ENCODE measurements at places on chromosomes 16 and 17.
A peak's percentile ranks its signal among the peaks of the same experiment; 100 is the strongest.

DNA sequence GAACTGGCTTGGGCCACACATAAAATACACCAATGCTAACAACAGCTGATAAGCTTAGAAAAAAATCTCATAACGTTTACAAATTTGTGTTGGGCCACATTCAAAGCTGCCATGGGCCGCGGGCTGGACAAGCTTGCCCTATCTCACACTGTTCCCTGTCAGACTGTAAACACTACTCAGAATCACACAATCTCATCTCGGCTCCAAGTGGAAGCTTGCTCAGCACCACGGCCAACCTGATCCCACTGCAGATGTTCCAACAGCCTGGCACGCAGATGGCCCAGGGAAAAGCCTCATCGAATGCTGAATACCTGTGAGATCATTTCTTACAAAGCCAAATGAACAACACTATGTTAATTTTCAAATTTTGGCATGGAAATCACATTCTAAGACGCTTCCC lies 125.8 kb downstream of the ANKRD11 start:
- peaks cover 70% of the 10 kb centered on the region for H3K4me1 ChIP-seq
- no peak overlapping the region for H3K27ac ChIP-seq
- H3K27me3 ChIP-seq: no peaks in the 10 kb centered on the region
- DNase-seq: no peak

- peak overlapping the region; percentile 93 for H3K4me3 ChIP-seq
- no peak for DNase-seq
- no peaks in the 10 kb centered on the region for H3K27me3 ChIP-seq
- H3K27ac ChIP-seq: peak overlapping the region; percentile 59
- peaks cover 28% of the 10 kb centered on the region for H3K4me1 ChIP-seq
These were observed 2.7 kb downstream of the MSL1 start for GRCh38 chr17:40124279-40125141.

DNA sequence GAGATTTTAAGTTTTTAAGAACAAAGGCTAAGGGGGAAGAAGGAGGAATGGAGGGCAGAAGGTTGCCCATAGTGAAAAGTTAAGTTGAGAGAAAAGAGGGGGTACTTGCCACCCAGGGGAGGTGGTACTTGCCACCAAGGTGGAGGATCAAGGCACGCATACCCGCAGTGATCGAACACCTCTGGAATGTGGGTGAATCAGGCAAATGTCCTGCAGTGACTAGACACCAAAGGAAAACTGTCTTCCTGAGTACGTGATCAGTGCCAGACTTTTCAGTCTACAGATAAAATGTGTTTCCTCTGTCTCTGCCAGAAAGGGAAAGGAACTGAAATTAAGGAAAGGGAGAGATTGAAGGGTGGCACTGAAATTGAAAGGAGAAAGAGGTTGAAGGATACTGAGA lies 2285.3 kb downstream of the TP53TG3F start:
- no peak for DNase-seq
- H3K27ac ChIP-seq: no peak overlapping the region
- no peaks in the 10 kb centered on the region for H3K4me1 ChIP-seq
- H3K27me3 ChIP-seq: no peaks in the 10 kb centered on the region

GRCh38 chr16:10500582-10500981 lies 79.8 kb downstream of the EMP2 start:
- no peaks in the 10 kb centered on the region for H3K36me3 ChIP-seq
- no peaks in the 10 kb centered on the region for H3K4me1 ChIP-seq
- no peaks in the 10 kb centered on the region for H3K27me3 ChIP-seq
- H3K4me3 ChIP-seq: no peak overlapping the region

GRCh38 chr16:49116873-49117272 lies 164.8 kb downstream of the CBLN1 start:
- DNase-seq: no peak
- H3K27ac ChIP-seq: no peak overlapping the region
- no peaks in the 10 kb centered on the region for H3K4me1 ChIP-seq
- no peaks in the 10 kb centered on the region for H3K36me3 ChIP-seq
- no peak overlapping the region for H3K4me3 ChIP-seq

- H3K36me3 ChIP-seq: no peaks in the 10 kb centered on the region
- no peak overlapping the region for H3K4me3 ChIP-seq
These were observed 26.3 kb upstream of the PLLP start for GRCh38 chr16:57310801-57311200.

DNA sequence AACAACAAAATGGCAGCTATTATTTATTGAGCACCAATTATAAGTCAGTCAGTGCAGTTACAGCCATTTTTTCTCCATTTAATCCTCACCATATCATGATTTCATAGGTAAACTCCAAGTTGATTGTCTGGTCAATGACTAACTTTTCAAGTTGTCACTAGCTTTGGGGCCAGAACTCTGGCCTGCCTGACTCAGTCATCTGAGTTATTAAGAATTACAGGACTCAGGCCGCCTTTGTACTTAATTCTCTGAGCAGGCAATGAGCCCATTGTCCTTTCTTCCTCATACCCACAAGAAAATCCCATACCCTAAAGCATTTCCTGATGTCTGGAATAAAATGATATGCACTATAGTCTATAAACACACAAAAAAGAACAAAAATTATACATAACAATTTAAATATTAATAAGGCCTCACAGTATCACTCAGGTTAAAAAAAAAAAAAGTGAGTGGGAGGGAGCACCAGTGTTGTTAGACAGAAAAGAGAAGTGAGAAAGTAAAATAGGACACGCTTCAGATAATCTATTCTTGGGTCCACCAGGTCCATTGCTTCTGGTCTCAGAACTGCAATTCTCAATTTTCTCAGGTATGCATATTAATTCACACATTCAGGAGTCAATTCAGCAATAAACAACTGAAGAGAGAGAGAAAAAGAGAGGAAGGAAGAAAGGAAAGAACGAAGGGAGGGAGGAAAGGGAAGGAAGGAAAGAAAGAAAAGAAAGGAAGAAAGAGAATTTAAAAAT lies 70.2 kb downstream of the SPAG9 start:
- H3K4me3 ChIP-seq: no peak overlapping the region
- H3K4me1 ChIP-seq: peaks cover 3% of the 10 kb centered on the region
- no peaks in the 10 kb centered on the region for H3K27me3 ChIP-seq
- no peaks in the 10 kb centered on the region for H3K36me3 ChIP-seq
- DNase-seq: no peak

GRCh38 chr17:73588891-73589290 lies 55.4 kb downstream of the SDK2 start:
- peaks cover 57% of the 10 kb centered on the region for H3K4me1 ChIP-seq
- no peaks in the 10 kb centered on the region for H3K27me3 ChIP-seq
- H3K4me3 ChIP-seq: no peak overlapping the region
- DNase-seq: no peak
- H3K27ac ChIP-seq: peak overlapping the region; percentile 81

DNA sequence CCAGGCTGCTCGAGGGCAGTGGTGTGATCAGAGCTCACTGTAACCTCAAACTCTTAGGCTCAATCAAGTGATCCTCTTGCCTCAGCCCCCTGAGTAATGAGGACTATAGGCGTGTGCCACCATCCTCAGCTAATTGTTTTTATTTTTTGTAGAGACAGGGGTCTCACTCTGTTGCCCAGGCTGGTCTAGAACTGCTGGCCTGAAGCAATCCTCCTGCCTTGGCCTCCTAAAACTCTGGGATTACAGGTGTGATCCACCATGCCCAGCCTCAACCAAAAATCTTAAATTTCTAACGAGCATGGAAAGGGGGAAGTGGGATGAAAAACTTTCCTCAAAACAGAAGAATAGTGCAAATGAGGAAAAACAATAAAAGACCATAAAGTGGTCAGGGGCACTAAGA lies 92.8 kb downstream of the CDC27 start:
- DNase-seq: no peak
- peaks cover 21% of the 10 kb centered on the region for H3K36me3 ChIP-seq
- no peak overlapping the region for H3K4me3 ChIP-seq
- peaks cover 17% of the 10 kb centered on the region for H3K4me1 ChIP-seq
- H3K27me3 ChIP-seq: no peaks in the 10 kb centered on the region

DNA sequence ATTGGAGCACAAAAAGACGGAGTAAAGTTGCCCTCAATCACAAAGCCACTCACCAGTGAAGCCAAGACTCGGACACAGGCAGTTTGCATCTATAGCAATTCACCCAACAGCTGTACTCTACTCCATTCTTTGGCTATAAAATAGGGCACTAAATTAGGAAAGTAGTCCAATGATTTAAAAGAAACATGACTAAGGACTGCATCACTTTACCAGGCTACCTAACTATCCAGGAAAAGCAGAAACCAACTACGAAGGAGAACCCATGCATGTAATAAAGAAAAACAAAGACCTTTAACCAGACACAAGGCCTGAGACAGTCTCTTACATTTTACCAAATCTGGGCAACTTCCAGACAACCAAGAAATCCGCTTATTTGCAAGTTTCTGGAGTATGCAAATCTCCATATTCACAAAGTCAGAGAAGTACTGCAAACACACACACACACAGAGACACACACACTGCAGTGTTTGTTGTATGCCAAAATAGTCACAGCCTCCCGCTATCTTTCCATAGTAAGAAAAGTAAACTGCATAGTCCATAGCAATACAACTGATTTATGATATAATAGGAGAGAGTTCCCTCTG lies 59.8 kb downstream of the CDH11 start:
- no peak overlapping the region for H3K27ac ChIP-seq
- no peaks in the 10 kb centered on the region for H3K36me3 ChIP-seq
- no peak for DNase-seq
- H3K4me1 ChIP-seq: no peaks in the 10 kb centered on the region
- no peak overlapping the region for H3K4me3 ChIP-seq

DNA sequence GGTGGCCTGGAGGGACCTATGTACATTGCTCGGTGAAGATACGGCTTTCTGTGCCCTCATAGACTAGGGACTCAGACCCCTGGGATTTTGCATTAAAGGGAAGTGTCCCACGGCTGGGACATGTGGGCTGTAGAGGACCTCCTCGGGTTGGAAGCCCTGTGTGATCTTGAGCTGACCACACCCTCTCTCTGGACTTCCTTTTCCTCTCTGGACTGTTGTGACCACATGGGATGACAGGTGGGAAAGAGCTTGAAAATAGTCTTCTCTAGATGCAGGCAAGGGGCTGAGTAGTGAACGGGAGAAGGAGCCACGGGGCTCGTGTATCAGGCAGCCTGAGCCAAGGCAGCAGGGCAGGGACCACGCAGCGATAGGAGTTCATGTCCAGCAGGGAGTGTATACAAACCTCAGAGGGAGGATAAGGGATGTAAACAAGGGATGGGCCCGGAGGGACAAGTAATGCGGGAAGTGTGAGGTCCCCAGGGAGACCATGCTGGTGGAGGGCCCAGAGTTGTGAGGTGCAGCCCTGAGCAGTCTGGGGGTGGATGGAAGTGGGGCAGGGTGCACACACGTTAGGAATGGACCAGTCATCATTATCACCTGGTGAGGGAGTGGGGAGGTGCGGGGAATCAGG lies 4.5 kb upstream of the SLC4A1 start:
- peaks cover 2% of the 10 kb centered on the region for H3K27me3 ChIP-seq
- H3K4me3 ChIP-seq: no peak overlapping the region
- H3K36me3 ChIP-seq: no peaks in the 10 kb centered on the region
- no peak overlapping the region for H3K27ac ChIP-seq

- H3K27ac ChIP-seq: no peak overlapping the region
- H3K36me3 ChIP-seq: peaks cover 8% of the 10 kb centered on the region
- H3K4me3 ChIP-seq: no peak overlapping the region
These were observed 23.6 kb downstream of the SCPEP1 start for GRCh38 chr17:57001541-57001940.

GRCh38 chr16:2370721-2371120 lies 30.2 kb upstream of the ABCA3 start:
- H3K27ac ChIP-seq: no peak overlapping the region
- H3K4me1 ChIP-seq: no peaks in the 10 kb centered on the region
- DNase-seq: no peak
- H3K36me3 ChIP-seq: no peaks in the 10 kb centered on the region
- H3K4me3 ChIP-seq: no peak overlapping the region

DNA sequence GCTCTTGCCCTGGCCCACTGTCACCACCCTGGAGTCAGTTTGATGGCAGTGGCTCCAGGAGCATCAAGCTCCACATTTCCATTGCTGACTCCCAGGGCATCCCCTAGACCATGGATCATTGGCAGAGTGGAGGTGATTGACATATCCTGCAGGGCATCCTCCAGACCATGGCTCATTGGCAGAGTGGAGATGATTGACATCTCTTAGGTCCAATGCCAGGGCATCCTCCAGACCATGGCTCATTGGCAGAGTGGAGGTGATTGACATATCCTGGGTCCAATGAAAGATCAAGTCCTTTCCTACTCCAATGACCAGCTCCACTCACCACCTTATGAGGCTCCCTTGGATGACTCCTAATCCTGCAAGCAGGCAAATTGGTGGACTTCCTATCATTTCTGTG lies 174.3 kb upstream of the NLRP1 start:
- peaks cover 3% of the 10 kb centered on the region for H3K4me1 ChIP-seq
- H3K27me3 ChIP-seq: peaks cover 11% of the 10 kb centered on the region

DNA sequence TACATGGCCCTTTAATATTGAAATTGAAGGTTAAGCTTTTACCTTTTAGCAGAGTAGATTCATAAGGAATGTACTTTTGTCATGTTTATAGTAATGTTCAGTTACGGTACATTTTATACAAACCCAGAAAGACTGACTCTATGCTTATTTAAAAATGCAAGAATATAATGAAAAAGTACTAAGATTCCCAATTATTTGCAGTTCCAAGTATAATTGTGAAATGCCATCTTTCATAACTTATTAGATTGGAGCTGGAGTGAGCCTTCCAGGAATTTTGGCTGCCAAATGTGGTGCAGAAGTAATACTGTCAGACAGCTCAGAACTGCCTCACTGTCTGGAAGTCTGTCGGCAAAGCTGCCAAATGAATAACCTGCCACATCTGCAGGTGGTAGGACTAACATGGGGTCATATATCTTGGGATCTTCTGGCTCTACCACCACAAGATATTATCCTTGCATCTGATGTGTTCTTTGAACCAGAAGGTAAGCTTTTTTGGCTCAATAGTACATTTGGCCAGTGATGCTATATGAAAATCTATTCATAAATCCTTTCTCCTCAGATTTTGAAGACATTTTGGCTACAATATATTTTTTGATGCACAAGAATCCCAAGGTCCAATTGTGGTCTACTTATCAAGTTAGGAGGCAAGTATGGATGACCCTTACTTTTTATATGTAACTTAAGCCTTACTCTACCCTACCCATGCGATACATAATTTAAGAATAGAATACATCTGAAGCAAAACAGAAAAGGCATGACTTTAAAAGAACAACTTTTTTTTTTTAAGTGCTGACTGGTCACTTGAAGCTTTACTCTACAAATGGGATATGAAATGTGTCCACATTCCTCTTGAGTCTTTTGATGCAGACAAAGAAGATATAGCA lies 4.2 kb downstream of the SRSF2 start:
- peak overlapping the region; percentile 40 for H3K27ac ChIP-seq
- H3K36me3 ChIP-seq: peaks cover 43% of the 10 kb centered on the region
- DNase-seq: no peak
- peak overlapping the region; percentile 99 for H3K4me3 ChIP-seq
- peaks cover 37% of the 10 kb centered on the region for H3K4me1 ChIP-seq

- H3K36me3 ChIP-seq: no peaks in the 10 kb centered on the region
- H3K27me3 ChIP-seq: no peaks in the 10 kb centered on the region
- no peaks in the 10 kb centered on the region for H3K4me1 ChIP-seq
- DNase-seq: no peak
- no peak overlapping the region for H3K27ac ChIP-seq
- no peak overlapping the region for H3K4me3 ChIP-seq
These were observed 499.5 kb upstream of the PSMD7 start for GRCh38 chr16:73797115-73797514.

- H3K4me3 ChIP-seq: no peak overlapping the region
- H3K27me3 ChIP-seq: no peaks in the 10 kb centered on the region
- H3K36me3 ChIP-seq: peaks cover 3% of the 10 kb centered on the region
- no peak for DNase-seq
- no peak overlapping the region for H3K27ac ChIP-seq
These were observed 4.5 kb downstream of the SCRN2 start for GRCh38 chr17:47836601-47837000.

- no peak overlapping the region for H3K27ac ChIP-seq
- DNase-seq: no peak
- H3K36me3 ChIP-seq: no peaks in the 10 kb centered on the region
- no peaks in the 10 kb centered on the region for H3K4me1 ChIP-seq
- no peaks in the 10 kb centered on the region for H3K27me3 ChIP-seq
These were observed 154.8 kb upstream of the HSBP1 start for GRCh38 chr16:83652943-83653342.
